ENCODE measurements at places on chromosomes 2 and 18.

GRCh38 chr2:194742706-194743105 is 914.3 kb upstream of the SLC39A10 start:
- DNase-seq, result no peak

DNA sequence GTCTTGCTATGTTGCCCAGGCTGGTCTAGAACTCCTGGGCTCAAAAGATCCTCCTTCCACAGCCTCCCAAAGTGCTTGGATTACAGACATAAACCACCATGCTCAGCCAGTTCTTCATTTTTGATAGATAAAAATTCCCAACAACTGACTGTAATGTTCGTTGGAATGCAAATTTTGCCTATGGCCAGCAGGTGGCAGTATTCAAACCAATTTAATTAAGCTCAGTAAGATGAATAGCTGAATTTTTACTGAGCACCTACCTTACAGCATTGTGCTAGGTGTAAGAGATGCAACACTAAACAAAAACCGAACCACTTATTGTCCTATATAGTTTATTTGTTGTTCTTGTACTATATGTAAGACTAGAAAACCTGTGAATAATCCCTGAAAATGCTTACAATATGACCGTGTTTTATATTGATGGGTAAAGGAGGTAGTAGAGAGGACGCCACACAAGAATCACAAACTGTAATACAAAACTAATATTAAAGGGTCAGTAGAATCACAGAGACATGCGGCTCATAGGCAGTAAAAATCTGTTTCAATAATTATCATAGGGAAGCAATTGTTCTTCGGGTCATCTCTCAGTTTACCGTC is 8.2 kb upstream of the TMEM182 start:
- DNase-seq, result peak; percentile 82

DNA sequence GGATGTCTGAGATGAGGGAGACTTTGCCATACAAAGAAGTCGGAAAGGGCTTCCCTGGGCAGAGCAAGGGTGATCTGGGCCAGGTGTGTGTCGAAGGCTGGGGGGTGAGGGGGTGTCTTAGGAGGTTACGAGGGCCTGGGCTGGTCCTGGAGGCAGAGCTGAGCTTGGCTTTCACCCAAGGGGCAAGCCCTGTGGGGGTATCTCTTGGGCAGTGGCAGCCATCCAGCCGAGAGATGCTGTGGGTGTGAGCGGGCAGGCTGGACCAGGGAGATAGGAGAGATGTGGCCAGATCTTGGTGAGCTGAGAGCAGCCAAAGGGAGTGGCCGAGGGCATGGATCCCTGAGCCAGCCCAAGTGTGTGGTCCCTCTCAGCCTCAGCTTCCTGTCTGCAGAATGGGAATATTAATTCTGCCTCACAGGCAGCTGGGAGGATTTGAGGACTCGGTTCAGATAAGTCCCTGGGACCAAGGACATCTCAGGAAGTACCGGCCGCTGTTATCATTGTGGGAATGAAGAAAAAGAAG is 33.0 kb downstream of the MAL start:
- DNase-seq, result no peak

DNA sequence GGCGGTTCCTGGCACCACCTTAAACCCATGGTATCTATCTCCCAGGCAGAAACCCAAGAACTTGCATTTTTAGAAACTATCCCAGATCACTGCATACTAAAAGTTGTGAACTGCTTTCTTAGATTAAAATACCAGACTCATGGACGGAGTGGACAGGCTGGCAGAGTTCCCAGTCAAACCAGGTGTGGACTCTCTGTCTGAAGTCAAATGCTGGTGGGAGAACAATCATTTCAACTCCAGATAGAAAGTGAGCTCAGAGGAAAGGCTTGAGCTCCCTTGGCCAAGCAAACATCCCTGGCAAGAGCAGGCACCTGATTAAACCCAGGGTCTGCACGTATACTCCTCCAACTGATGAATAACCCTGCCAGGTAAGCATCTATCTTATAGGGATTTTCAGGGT is 19.5 kb downstream of the NXPH2 start:
- no peak for DNase-seq

DNA sequence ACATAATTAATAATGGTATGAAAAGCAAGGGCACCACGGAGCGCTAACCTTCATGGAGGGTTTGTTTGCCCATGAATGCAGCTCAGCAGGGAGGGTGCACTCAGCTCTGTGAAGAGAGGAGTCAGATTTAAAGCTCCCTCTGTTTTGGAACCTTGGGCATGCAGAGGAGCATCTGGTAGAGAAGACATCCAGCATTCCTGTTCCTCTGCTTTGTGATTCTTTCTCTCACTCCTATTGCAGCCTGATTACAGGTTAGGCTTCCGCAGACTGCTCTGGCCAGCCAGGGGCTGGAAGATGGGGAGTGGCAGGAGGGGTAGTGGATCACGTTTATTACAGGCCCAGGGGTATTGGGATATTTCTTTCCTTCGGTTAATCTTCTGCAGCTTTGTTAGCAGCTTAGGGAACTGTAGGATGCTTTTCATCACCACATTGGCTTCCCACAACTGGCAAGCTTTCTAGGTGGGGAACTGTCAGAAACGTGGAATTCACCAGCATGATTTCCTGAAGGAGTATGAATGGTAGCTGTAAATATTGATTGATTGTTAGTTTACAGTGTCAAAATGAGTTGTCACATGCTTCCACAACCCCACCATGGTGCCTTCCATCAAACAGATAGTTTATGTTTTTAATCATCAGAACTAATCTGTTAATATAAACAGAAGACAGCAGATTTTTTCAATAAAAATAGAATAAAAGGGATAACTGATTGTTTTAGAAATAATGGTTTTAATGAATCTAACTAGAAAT is 201.1 kb downstream of the VAPA start:
- DNase-seq, result no peak

GRCh38 chr2:5691985-5692529 is at the start of gene SOX11:
TSS of gene SOX11 (plus strand) at chr2:5692384. CDS start at chr2:5692722, 338 bp downstream.
- no peak for DNase-seq

GRCh38 chr2:199982126-199982843 is 26.9 kb downstream of the MAIP1 start:
- DNase-seq, result no peak

DNA sequence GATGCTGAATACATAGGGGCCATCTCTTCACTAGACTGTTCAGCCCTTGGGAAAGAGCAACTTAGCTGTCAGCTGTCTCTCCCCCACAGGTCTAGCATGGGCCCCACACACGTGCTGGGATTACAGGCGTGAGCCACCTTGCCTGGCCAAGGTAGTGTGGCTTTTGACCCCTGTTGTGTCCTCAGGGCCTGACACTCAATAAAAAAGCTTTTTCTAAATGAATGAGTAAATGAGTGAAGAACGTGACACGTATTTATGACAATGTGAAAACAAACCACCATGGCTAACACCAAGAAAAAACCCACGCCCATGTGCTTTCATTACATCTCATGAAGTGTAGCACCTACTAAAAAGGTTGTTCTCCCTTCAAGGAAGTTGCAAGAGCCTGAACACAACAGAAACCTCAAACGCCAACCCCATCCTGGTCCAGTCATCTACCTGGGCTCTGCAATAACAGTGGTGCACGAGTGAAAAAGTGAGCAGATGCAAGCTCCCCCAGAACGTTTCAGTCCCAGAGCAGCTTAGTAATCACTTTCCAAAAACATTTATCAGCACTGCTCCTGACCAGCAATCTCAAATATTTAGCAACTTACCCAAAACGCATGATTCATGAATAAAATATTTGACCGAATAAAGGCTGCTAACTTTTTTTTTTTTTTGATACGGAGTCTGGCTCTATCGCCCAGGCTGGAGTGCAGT is 3.4 kb downstream of the WDFY1 start:
- no peak for DNase-seq

- DNase-seq, result no peak
Measured at GRCh38 chr2:177106212-177106611, 106.4 kb upstream of the HNRNPA3 start.

DNA sequence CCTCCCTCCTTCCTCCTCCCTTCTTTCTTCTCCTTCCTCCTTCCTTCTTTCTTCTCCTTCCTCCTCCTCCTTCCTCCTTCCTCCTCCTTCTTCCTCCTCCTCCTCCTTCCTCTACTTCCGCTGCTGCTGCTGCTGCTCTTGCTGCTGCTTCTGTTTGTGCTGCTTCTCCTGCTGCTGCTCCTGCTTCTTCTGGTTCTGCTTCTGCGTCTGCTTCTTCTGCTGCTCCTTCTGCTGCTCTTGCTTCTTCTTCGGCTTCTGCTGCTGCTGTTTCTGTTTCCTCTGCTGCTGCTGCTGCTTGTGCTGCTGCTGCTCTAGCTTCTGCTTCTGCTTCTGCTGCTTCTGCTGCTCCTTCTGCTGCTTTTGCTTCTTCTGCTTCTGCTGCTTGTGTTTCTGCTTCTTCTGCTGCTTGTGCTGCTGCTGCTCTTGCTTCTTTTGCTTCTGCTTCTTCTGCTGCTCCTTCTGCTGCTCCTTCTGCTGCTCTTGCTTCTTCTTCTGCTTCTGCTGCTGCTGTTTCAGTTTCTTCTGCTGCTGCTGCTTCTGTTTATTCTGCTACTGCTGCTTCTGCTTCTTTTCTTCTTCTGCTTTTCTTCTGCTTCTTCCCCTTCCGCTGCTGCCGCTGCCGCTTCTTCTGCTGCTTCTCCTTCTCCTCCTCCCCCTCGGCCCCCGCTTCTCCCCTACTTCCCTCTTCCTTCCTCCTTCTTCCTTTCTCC is 8.6 kb downstream of the SNRNP27 start:
- no peak for DNase-seq

DNA sequence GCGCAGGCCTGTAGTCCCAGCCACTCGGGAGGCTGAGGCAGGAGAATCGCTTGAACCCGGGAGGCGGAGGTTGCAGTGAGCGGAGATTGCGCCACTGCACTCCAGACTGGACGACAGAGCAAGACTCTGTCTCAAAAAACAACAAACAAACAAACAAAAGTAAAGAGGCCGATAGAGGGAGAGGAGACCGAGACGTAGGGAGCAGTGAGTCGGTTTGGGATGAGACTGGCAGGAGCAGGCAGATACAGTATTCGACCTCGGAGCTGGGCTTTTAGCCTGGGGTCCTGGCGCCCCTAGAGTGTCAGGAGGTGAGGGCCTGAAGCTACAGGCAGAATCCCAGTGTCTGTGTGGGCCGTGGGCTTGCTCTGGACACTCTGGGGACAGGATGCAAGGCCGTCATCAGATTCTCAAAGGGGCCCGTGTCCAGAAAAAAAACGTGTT is 51.2 kb downstream of the SLC4A1AP start:
- DNase-seq, result no peak

DNA sequence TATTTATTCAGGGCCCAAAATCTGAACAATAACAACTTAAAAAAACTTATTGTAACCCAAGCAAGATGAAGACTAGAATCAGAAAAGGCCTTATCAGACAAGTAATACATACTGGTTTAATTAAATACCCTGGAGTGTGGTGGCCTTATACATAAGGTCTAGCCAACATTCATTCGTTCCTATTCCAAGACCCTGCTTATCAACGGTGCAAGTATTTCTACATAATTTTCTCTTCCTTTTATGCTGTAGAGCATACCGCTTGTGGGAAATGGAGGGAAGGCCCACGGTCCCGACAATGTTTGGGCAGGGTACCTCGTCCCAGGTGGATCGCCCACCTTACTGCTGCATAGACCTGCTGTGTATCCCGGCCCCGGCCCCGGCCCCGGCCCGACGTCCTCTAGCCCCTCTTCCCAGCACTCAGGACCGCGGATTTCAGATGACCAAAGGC is 708 bp downstream of the ZNF24 start:
- no peak for DNase-seq

DNA sequence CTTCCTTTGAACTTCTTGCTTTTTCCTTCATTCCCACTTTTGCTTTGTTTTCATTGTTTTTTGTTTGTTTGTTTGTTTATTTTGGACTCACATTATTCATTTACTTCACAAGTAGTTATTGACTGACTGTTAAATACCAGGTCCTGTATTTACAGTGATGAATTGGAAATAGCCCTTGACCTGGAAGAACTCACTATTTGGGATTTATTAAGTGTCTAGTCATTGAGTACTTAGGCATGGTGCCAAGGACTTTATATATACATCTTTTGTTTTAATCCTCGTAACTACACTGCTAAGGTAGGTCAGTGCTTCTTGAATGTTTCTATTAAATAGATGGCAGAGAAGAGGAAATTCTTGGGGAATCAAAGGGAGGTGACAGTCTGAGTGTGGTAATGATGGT is 11.1 kb downstream of the SPOPL start:
- no peak for DNase-seq

DNA sequence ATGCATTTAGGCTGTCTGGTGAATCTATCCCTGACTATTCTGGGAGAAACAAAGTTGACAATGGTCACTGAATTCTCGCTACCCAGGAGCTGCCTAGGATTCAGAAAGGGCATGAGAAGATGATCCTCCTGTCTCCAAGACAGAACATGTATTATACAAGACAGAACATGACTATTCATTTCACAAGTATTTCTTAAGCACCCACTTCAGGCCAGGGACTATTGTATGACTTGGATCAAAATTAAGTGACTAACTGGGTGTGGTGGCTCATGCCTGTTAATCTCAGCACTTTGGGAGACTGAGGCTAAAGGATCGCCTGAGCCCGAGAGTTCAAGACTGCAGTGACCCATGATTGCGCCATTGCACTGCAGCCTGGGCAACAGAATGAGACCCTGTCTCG is 235.8 kb upstream of the RAB12 start:
- DNase-seq, result no peak

DNA sequence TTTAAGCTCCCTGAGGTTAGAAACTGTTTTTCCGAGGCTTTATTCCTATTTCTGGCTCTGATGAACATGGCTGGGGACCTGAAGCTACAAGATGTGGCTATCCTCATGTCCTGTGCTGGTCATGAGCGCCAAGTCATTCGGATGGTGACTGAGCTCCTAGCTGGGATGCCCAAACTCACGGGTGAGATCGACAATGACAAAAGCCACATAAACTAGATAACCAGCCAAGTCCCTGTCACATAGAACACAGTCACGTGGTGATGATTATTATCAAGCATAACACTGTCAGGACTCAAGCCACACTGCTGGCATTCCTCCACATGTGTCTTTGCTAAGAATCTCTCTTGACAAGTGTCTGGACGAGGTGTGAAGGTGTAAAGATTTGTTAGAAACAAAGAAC is 274.9 kb downstream of the CLIP4 start:
- DNase-seq, result peak; percentile 33

DNA sequence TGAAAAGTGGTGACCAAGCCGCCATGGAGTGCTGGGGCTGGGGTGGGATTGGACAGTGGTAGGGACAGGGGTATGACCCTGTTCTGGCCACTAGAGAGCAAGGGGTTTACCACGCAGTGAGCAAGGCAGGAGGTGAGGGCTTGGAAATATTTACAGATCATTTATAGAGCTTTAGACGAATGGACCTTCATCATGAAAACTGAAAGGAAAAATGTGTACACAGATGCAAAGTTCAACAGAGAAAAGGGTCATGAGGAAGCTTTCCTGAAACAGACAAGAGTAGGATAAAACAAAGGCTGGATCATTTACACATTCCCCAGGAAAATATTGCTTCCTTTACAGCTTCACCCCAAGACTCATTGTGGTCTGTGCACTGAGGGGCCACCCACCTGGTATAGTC is 130.5 kb upstream of the SMAD2 start:
- DNase-seq, result no peak

DNA sequence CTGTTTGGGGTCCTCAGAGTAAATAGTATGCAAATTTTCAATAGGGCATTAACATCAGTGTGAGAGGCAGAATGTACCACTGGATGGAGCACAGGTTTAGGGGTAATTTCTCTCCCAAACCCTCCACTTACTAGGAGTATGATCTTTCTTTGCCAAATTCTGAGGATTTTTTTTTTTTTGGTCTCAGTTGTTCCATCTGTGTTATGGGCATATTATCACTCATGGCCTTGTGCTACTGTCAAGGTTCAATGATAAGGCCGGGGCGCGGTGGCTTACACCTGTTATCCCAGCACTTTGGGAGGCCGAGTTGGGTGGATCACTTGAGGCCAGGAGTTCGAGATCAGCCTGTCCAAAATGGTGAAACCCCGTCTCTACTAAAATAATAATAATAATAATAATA is 30.2 kb upstream of the ZEB2 start:
- DNase-seq, result no peak
